ENCODE measurements at places on chromosomes 3 and 15.
A peak's percentile ranks its signal among the peaks of the same experiment; 100 is the strongest.

GRCh38 chr3:194246709-194247349 is 104.3 kb downstream of the CPN2 start:
- DNase-seq, result no peak

GRCh38 chr3:148255981-148256969 is 441.4 kb upstream of the AGTR1 start:
- DNase-seq, result no peak

DNA sequence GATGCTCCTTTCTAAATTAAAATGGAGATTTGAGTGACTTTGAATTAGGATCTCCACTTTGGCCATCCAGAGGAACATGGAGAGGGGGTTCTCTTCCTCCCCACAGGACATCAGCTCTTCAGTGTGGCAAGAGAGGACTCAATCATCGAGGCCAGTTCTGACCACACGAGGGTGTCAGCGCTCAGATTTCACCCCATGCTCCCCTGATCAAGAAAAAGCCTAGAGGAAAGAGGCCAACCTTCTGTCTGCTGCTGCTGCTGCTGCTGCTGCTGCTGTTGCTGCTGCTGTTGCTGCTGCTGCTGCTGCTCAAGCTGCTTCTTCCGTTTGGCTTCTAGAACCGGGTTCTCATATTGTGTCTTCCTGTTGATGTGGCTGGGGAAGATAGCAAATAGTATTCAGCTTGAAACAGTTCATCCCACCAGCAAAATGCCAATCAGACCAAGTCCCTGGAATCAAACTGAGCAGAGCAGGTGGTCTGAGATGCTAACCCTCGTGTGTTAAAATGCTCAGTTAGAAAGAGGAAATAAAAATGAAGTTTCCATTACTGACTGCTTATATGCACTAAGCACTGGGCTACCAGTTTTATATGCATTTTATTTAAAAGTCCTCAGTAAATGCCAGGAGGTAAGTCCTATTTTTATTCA is 599.0 kb downstream of the MAGI1 start:
- peak; percentile 52 for DNase-seq

DNA sequence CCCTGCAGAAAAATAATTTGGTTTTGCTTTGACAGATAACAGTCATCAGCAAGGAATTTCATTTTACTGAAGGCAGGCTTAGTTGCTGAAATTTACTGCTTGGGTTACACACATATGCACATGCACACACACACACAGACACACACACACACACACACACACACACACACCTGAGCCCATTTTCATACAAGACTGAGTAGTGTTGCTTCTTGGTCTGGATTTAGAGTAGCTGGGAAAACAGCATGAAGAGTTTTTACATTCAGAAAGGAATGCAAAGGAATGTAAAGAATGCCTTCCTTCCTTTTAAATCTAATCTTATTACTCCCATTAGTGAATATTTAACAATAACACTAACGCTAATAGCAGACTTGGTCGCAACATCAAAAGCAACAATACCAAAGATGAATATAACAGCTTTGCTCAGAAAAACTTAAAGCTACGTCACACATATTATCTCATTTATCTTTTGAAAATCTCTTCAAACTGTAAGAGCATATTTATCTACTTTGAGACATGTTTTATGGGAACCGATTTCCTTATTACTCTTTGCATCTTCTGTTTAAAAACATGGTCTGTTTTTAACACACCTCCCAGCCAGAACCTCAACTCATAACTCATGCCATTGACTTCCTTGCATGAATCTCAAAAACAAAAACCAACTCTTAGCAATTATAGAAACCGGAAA is 32.5 kb downstream of the RFTN1 start:
- DNase-seq, result no peak

DNA sequence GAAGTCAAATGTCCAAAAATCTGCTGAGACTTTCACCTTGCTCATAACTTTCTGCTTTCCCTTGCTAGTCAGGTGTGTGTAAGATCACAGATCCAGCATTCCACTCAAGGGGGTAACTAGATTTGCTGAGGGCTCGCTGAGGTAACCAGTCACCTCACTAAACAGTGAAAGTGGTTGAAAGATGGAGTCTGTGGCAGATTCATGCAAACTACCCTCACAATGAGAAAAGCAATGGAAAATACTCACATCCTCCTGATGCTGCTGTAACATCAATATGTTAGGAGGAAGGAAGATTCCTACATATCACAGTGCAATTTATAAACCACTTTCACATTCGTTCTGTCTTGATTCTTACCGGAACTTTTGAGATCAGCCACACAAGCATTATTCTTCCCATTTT is 174.3 kb upstream of the BCL6 start:
- no peak for DNase-seq

- no peak for DNase-seq
These were observed 20.2 kb upstream of the LRRFIP2 start for GRCh38 chr3:37194533-37194932.

GRCh38 chr3:140204271-140204984 is 269.4 kb downstream of the CLSTN2 start:
- no peak for DNase-seq

GRCh38 chr3:16883057-16883722 is 1.6 kb upstream of the PLCL2 start:
- DNase-seq, result no peak

DNA sequence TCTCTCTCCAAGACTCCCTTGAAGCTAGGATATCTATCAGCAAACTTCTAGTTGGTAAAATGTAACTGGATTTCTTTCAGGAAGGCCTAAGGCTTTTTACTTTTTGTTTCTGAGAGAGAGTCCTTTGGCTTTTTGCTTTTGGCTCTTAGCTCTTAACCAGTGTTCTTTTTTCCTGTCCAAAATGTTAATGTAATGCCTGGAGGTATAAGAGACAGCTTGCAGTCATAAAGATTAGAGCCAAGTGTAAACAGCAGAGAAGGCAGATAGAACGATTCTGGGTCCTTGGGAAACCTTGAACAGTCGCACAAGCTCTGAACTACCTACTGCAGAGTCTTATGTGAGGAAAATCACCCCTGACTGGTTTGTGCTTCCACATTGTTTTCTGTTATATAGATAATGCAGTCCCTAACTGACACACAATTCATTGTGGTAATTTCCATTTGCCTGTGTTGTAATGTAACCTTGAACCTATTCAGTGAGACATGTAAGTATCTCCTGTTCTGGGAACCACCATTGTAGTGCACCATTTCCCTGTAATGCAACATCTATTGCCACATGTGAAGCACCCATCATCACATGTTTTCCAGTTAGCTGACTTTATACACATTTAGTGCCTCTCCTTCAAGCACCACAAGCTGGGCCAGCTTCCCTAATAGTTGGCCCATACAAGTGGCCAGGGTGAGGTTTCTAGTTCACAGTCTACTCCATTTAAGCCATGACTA is 1311.9 kb downstream of the ROBO1 start:
- DNase-seq, result no peak

DNA sequence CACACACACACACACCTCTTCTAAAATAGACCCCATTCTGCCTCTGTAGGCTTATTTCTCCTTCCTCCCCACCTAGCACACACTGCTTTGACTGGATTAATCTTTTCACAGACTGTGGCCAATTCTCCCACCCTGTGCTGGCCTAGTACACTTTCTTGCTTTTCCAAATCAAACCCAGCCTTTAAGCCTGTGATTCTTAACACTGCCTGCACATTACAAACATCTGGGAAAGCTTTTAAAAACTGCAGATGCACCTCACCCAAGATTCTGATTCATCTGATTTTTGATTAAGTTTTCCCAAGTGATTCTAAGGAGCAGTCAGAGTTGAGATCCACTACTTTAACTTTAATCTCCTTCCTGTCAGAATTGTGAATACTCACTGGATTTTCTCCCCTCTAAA is 12.8 kb downstream of the CSNK1G1 start:
- no peak for DNase-seq

DNA sequence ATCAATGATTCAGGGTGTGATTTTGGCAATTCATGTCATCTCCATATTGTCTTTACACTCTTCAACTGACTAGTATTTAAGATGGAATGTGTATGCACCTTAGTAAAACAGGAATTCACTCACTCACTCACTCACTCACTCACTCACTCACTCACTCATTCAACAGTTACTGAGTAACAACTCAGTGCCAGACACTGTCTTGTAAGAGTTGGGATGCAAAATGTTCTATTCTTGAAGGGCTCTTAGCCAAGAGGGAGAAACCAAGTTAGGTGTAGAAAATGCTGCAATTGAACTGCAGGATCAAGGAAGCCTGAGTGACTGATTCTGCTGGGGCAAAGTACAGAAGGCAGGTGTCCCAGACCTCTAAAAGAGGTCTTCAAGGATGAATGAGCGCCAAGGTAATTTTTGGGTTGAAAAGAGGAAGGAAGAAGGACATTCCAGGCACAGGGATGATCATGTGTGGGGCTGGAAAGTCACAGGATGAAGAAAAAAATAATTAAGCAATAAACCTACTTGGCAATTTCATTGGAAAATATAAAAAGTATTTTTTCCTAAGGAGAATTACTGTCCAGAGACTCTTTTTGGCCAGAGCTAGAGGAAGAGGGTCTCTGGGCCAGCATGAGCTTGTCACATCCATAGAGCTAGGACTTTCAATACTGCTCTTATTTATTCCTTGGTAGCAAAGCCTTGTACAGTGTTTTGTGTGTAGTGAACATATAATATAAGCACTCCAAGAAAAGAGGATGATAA is 58.9 kb upstream of the ETV5 start:
- no peak for DNase-seq

GRCh38 chr3:37479981-37480380 is 305.6 kb upstream of the LRRFIP2 start:
- DNase-seq, result no peak

DNA sequence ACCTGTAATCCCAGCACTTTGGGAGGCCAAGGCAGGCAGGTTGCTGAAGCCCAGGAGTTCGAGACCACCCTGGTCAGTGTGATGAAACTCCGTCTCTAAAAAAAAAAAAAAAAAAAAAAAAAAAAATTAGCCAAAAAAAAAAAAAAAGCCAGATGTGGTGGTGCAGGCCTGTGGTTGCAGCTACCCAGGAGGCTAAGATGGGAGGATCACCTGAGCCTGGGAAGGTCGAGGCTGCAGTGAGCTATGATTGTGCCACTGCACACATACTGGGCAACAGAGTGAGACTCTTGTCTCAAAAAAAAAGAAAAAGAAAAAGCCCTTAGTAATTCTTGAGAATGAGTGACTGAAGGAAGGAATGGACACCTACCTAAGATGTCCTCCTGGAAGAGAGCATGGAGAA is 105.1 kb downstream of the VGLL4 start:
- DNase-seq, result no peak

- no peak for DNase-seq
These were observed 65.4 kb downstream of the FBN1 start for GRCh38 chr15:48579945-48580671.

GRCh38 chr3:101414121-101414520 is 93.7 kb upstream of the IMPG2 start:
- DNase-seq, result no peak

- DNase-seq, result no peak
These were observed 300.5 kb upstream of the ALCAM start for GRCh38 chr3:105065895-105066839.

DNA sequence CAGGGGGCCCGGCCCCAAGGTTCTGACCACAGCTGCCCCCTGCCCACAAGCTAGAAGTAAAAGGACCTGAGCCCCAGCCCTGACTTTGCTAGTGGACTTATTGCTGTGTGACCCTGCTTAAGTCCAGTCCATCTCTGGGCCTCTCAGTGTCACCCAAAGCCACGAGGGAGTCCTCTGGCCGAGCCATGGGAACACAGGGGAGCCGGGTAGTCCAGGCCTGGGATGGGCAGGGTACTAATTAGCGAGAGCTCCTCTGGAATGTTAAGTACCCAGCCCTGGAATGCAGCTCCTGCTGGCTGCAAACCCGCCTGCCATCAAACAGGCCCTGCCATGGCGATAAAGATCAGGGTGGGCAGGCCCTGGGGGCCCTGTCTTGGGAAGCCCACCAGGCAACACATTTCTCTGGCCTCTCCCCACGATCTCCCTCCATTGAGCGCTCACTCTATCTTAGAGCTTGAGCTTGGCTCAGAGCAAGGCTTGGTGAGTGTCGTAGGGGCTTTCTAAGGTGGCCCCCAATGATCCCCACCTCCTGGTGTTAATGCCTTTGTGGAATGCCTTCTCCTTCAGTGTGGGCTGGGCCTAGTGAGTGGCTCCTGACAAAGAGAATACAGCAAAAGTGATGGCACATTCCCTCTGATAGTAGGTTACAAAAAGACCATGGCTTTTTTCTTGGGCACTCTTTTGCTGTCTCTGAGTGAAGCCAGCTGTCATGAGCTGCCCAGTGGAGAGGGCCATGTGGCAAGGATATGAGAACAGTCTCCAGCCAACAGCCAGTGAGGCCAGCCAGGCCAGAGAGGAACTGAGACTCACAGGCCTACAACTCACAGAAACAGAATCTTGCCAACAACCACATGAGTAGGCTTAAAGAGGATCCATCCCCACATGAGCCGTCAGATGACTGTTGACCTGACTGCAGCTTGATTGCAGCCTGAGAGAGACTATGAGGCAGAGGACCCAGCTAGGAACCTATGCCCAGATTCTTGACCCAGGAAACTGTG is 133.1 kb downstream of the SMAD6 start:
- DNase-seq, result no peak

DNA sequence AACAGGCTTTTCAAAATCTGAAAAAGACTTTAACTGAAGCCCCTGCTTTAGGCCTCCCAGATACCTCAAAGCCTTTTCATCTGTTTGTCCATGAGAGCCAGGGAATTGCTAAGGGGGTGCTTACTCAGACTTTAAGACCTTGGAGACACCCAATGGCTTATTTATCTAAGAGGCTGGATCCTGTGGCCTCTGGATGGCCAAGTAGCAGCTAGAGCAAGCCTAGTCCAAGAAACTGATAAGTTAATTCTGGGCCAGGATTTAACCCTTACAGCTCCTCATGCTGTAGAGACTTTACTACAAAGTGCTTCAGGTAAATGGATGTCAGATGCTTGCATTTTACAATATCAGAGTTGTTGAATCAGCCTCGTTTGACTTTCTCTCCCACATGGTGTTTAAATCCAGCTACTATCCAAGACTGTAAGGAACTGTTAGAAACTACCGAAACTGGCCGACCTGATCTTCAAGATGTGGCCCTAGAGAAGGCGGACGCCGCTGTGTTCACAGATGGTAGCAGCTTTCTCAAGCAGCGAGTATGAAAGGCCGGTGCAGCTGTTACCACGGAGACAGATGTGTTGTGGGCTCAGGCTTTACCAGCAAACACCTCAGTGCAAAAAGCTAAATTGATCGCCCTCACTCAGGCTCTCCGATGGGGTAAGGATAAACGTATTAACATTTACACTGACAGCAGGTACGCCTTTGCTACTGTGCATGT is 3.3 kb downstream of the DET1 start:
- no peak for DNase-seq

GRCh38 chr3:189937302-189938127 is 183.2 kb downstream of the P3H2 start:
- no peak for DNase-seq

DNA sequence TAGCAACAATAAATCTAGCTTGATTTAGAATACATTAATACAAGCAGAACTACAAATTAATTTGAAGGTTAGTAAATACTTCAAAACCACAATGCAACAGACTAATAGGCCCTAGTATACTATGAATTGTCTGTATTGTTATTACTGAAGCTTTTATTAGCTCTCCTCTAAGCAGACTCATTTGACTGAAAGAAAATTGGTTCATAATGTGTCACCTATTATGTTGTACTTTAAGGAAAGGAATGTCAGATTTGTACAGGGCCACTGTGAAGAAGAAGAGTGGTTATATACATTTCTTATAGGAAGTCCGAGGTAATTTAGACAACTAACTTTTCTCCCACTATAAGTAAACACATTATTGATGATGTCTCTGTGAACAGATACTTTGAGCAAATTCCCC is 954.5 kb downstream of the ZPLD1 start:
- DNase-seq, result no peak

GRCh38 chr3:42526616-42527367 is 24.3 kb downstream of the VIPR1 start:
- no peak for DNase-seq

Data from dorsolateral prefrontal cortex (tissue), 122 donors.